ENCODE measurements at places on chromosomes 3 and 15. TPM values are rescaled to one million over a fixed set of nuclear protein-coding genes. Genes with fewer than 3 reads are reported as not detected.

DNA sequence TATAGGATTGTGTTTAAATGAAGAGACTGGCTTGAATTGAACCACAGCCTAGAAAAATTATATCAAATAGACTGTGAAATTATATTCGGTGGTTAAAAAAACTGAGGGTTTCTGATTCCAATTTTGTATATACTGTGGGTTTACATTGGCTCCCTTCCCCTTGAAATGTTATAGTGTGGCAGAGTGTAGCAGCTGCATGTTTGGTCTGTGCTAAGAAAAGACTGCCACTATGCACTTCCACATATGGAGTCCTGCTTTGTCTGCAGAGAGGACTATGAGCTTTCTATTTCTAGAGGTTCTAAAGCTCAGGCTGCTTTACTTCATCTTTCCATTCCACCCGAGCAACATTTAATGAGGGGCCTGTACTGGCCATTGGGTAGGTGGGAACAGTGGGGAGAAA is 112.3 kb downstream of the P3H2 start:
- H3K4me1 ChIP-seq: peaks cover 17% of the 10 kb centered on the region
- DNase-seq: no peak
- no peak overlapping the region for H3K27ac ChIP-seq

The NPAP1 gene
- not detected for total RNA-seq

DNA sequence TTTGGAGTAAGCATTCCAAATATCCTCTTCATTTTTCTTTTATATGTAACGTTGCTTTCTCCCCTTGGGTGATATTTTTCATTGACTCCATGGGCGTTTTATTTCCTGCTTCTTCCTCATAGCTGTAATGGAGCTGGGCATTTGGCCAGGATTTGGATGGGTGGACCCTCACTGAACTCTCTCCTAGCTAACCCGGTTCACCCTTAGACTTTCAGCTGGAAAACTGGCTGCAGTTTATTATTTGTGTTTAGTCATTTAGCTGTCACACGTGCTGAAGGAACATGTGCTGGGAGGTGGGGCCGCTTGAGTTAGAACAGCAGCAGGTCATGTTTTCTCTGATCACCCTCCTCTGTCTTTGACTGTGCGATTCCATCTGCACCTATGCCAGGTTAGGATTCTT is 407.6 kb downstream of the ZIC1 start:
- peak; percentile 42 for DNase-seq
- no peaks in the 10 kb centered on the region for H3K27me3 ChIP-seq
- H3K27ac ChIP-seq: peak overlapping the region; percentile 51
- peaks cover 12% of the 10 kb centered on the region for H3K4me1 ChIP-seq
- H3K4me3 ChIP-seq: no peak overlapping the region

- H3K4me1 ChIP-seq: peaks cover 1% of the 10 kb centered on the region
- H3K27me3 ChIP-seq: no peaks in the 10 kb centered on the region
- no peaks in the 10 kb centered on the region for H3K36me3 ChIP-seq
- H3K27ac ChIP-seq: no peak overlapping the region
Observed at GRCh38 chr3:141649871-141650270, 88.2 kb upstream of the RNF7 start.

The DENND6A gene
- 14.7 TPM for total RNA-seq

The EPHB3 gene
- total RNA-seq: 5.0 TPM

The IQCF5 gene
- not detected for total RNA-seq

GRCh38 chr3:194450341-194450740 is 36.5 kb downstream of the ATP13A3 start:
- no peaks in the 10 kb centered on the region for H3K4me1 ChIP-seq
- no peak overlapping the region for H3K4me3 ChIP-seq
- no peak overlapping the region for H3K27ac ChIP-seq

DNA sequence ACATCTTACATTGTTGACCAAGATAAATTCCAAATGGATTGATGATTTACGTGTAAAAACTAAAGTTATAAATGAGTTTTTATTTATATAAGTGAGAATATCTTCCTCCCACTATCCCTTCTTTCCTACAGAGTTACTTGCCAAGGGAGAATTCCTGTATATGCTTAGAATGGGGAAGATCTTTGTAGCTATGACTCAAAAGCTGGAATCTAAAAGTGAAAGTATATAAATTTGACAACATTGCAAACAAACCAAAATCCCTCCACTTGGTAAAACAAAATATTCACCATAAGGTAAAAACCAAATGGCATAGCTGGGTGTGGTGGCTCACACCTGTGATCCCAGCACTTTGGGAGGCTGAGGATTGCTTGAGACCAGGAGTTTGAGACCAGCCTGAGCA is 52.7 kb upstream of the GCNT3 start:
- H3K36me3 ChIP-seq: no peaks in the 10 kb centered on the region
- no peaks in the 10 kb centered on the region for H3K4me1 ChIP-seq
- H3K4me3 ChIP-seq: no peak overlapping the region
- H3K27me3 ChIP-seq: no peaks in the 10 kb centered on the region
- H3K27ac ChIP-seq: no peak overlapping the region

DNA sequence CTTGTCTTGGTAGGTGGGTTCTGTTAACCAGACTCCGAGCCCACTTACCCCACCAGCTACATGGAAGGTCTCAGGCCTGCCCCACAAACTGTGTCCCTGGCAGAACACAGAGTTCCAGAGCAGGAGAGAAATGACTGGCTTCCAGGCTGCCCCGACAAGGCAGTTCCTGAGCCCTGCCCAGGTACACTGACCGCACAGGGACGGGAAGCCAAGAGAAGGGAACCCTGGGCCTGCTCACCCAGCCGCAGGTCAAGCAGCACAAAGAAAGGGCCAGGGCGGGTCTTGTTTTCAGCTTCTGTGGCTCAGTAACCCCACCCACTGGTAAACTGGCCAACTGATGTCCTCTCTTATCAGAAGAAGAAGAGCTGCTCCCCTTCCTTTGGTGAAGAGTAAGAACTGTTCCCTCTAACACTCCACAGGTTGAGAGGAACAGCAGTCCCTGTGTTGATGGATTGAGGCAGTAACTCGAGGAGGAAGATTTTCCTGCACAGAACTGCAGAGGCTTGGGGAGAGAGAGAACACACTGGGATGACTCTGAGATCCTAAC is 68.4 kb downstream of the CRTC3 start:
- H3K4me3 ChIP-seq: no peak overlapping the region
- peak; percentile 53 for DNase-seq
- peaks cover 60% of the 10 kb centered on the region for H3K4me1 ChIP-seq
- H3K27ac ChIP-seq: peak overlapping the region; percentile 79
- H3K36me3 ChIP-seq: peaks cover 30% of the 10 kb centered on the region

The ADAMTS7 gene
- 24.2 TPM for total RNA-seq

DNA sequence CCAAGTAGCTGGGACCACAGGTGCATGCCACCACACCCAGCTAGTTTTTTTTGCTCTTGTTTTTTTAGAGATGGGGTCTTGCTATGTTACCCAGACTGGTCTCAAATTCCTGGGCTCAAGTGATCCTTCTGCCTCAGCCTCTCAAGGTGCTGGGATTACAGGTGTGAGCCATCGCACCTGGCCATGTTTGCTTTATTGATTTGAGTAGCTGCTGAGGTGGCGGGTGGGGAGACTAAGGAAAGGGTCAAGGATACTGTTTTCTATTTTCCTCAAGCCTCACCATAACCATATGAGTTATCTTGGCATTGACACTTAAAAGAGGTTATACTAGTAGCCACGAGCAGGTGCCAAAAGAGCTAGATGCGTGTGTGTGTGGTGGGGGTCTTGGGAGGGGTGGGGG is 39.0 kb downstream of the CYFIP1 start:
- peaks cover 19% of the 10 kb centered on the region for H3K4me1 ChIP-seq
- no peak overlapping the region for H3K4me3 ChIP-seq
- H3K36me3 ChIP-seq: peaks cover 78% of the 10 kb centered on the region
- no peaks in the 10 kb centered on the region for H3K27me3 ChIP-seq
- no peak for DNase-seq
- H3K27ac ChIP-seq: no peak overlapping the region

DNA sequence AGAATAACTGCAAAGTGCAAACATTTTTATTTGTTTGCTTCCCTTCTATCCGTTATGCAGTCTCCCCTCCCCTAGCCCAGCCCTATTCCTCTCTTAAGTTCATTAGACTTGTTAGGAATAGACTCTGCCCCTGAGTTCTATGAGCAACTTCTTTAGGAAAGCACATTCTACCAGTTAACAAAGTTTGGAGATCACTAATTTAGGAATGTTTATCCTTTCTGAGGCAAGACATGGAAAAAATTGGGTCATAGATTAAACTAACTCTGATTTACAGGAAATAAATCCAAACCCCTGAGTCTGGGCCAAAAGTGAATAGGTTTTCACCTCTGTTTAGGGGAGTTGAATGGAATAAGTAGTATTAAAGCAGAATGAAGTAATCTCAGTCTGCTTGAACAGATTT is 34.4 kb downstream of the C3orf80 start:
- peaks cover 13% of the 10 kb centered on the region for H3K36me3 ChIP-seq
- H3K27me3 ChIP-seq: no peaks in the 10 kb centered on the region
- no peak overlapping the region for H3K27ac ChIP-seq
- no peaks in the 10 kb centered on the region for H3K4me1 ChIP-seq

DNA sequence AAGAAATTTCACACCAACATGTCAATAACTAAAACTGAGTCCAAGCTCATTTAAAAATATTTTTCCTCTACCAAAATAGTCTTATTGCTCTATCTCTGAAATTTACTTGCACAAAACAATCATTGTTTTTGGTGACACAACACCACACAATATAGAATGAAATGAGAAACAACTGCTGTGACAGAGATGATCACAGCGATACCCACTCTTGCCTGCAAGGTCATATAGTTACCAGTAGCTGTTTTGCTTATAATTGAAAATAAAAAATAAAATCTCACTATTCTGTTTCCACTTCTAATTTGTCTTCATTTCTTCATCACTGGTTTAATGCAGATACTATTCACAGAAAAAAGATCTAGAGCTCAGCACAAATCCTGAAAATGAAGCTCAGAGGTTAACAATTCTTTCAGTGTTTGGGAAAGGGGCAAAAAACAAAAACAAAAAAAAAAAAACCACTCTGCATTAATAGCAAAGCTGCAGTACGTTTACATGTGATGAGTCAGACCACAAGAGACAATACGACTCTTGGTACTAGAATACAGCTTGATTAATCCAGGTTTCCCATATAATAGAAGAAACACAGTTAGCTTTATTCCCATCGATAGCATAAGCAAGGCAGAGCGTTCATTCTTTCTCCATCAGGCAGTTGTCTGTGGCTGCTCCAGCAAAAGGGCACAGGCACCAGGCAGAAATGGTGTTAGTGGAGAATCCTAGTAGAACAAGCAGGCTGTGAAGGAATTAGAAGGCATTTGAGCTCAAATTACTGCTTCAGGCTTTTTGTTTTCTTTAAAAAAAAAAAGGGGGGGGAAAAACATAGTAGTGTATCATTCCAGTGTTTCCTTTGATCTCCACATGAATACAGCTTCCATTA is 773 bp downstream of the ANKRD28 start:
- H3K36me3 ChIP-seq: no peaks in the 10 kb centered on the region
- H3K4me1 ChIP-seq: peaks cover 37% of the 10 kb centered on the region
- H3K4me3 ChIP-seq: peak overlapping the region; percentile 55

DNA sequence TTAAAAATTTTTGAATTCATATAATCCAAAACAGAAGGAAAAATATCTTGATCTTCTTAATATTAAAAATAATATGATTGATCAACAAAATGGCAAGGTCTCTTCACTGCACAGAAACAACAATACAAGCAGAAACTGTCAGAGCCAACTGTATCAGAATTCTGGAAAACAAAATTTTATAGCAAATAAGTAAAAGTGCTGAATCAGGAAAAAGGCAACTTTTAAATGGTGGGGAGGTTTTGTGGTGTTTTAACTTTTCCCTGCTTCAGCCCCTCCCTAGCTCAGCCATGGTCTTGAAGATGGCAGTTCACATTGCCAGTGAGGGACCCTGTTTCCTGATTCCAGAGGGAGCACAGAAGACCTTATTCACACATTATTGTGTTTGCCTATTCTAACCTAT is 37.6 kb downstream of the SPESP1 start:
- H3K27ac ChIP-seq: no peak overlapping the region
- no peak overlapping the region for H3K4me3 ChIP-seq
- no peaks in the 10 kb centered on the region for H3K36me3 ChIP-seq

DNA sequence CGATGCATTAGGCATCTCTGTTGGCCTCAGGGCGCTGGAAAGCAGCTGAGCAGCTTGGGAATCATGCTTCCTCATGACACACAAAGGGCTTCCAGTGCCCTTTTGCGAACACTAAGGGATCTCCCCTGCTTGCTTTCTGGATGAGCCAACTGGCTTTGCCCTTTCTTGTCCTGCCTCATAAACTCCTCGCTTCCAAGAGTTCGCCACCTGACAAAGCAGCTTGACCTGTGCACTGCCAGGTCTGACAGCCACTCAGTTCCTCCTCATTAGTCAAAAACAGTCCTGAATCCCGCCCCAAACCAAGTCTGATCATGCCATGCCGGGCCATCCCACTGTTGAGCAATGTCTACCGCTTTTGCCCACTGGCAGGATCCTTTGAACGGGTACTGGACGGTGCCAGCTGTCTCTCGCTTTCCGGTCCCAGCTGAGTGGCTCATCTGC is 265.4 kb upstream of the LYSMD4 start:
- H3K36me3 ChIP-seq: no peaks in the 10 kb centered on the region
- no peak overlapping the region for H3K27ac ChIP-seq
- no peak for DNase-seq
- no peaks in the 10 kb centered on the region for H3K4me1 ChIP-seq
- no peak overlapping the region for H3K4me3 ChIP-seq

DNA sequence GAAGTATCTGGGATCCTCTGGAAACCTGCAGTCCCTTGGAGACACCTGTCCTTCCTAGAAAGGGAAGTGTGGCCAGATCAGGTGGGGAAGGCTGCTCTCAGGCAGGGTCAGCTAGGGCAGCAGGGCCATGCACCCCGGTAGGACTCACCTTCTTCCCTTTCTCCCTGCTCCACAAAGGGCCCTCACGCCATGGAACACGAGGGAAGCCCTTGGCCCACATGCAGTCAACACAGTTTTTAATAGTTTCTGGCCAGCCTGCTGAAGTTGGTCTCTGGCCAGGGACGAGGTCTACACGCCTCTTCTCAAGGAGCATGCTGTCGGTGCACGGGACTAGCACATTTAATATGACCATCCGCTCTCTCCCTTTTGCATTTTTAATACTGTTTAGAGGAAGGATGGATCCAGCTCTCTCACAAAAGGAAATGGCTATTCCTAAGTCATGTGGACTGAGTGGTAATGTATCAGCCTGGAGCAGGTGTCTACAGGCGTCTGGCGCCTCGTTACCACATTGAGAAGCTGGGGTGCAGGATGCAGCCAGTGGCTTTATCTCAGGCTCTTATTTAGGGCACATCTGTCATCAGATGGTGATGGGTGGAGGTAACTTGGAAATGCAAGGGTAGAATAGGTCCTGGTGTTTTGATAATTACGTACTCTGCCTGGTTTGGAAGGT is 153.9 kb downstream of the KLF13 start:
- H3K27ac ChIP-seq: no peak overlapping the region
- no peak overlapping the region for H3K4me3 ChIP-seq
- H3K4me1 ChIP-seq: peaks cover 4% of the 10 kb centered on the region

GRCh38 chr3:27657404-27657803 is 64.7 kb downstream of the EOMES start:
- no peak overlapping the region for H3K4me3 ChIP-seq
- peaks cover 3% of the 10 kb centered on the region for H3K27me3 ChIP-seq
- no peak overlapping the region for H3K27ac ChIP-seq
- no peaks in the 10 kb centered on the region for H3K36me3 ChIP-seq
- H3K4me1 ChIP-seq: no peaks in the 10 kb centered on the region

GRCh38 chr3:59429198-59429597 is 379.4 kb upstream of the CFAP20DC start:
- no peaks in the 10 kb centered on the region for H3K36me3 ChIP-seq
- H3K4me1 ChIP-seq: peaks cover 6% of the 10 kb centered on the region
- no peak overlapping the region for H3K4me3 ChIP-seq

The SCN5A gene
- 239 TPM for total RNA-seq

The CSPG4 gene
- total RNA-seq: 9.1 TPM

The ITIH3 gene
- total RNA-seq: 0.55 TPM
